Activated B cell treated with CpG ODN at 0.5 μM for 24 hours (primary cell): ENCODE measurements at places on chromosomes 1 and 21.

DNA sequence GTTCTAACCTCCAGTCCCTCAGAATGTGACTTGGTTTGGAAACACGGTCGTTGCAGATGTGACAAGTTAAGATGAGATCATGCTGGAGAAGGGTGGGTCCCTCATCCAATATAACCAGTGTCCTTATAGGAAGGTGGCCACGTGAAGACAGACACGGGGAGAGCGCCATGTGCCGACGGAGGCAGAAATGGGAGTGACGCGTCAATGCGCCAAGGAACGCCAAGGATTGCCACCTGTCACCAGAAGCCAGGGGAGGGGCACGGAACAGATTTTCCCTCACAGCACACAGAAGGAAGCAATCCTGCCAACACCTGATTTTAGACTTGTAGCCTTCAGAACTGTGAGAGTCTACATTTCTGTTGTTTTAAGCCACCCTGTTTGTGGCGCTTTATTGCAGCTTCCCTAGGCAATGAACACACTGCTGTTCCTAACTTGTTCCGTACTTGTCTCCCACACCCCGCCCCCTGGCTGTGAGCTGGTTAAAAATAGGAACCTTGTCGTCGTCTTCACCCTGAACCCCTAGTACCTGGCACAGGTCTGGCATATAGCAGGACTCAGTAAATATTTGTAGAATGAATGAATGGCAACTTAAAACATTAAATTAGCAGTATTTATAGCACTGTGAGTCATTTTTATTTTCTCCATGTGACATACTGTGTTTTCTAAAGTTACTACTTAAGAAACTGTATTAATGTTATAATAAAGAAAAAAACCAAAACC, 14.2 kb downstream of the RIMS3 start:
- DNase-seq = no peak

- no peak for DNase-seq
Observed at GRCh38 chr1:175548774-175549173, 194.6 kb downstream of the TNR start.

DNA sequence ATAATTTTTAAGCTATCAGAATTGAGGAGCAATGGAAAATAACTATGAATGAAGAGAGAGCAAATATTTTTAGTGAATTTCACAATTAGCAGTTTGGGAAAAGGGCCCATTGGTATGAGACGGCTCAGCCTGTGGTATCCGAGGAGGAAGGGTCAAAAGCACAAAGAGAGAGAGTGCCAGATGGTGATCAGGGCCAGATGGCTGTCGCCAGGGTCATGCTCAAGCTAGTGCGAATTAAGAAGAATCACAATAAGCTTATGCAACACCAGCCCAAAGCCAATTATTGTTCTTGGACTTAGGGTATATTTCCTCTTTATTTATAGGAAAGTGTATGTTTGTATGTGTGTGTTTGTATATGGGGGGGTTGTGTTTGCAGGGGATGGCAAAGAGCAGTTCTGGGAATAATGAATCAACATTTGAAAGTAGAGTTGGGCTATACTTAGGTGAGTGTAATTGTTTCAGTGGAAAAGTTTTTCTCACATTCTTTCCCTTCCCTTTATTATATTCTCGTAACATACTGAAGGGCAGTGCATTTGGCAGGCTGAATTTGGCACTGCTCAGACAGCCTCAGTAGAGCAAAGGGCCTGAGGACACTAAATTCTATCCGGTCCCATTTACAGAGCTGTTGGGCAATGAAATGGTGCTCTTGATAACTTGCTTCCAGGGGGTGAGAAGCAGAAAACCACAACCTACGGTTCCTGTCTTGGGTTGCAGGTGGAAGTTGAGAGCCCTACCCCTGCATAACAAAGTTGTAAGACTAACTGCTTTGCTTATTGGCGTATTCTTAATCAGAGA, 19.5 kb upstream of the DDR2 start:
- no peak for DNase-seq

GRCh38 chr1:166489670-166490436, 323.1 kb upstream of the FAM78B start:
- DNase-seq = peak; percentile 34
